Activated T-helper 1 cell treated with anti-CD3 and anti-CD28 coated beads, Interleukin-2, amount 50 U/mL, for 16 hours (primary cell): ENCODE measurements at places on chromosomes 4 and X.

DNA sequence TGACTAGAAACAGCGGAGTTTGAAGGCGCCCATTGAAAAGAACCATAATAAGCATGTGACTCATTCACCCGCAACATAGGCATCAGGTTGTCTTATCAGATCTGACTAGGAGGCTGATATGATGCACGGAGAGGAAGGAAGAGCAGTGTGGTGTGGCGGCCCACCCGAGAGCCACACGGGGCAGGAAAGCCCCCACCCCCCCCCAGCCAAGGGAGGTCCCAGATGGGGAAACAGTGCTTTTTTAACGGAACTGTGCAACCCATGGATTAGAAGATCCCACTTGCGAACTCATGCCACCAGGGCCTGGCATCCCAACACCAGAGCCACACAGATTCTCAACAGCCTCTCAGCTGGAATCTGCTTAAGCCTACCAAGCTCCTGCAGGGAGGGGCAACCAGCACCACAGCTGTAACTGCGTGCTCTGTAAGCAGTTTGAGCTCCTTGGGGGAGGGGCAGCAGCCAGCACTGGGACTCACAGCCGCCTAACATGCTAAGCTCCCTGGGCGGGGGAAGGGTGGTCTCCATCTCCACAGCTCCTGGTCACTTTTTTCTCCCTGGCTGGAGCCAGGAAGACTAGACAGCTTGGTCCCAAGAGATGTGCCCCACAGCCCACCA lies 466.2 kb downstream of the PDGFC start:
- no peak for DNase-seq

GRCh38 chr4:76374798-76375197 lies 46.1 kb downstream of the CCDC158 start:
- DNase-seq, result no peak

- DNase-seq, result no peak
Measured at GRCh38 chr4:142690406-142691163, 155.5 kb downstream of the INPP4B start.

- DNase-seq, result no peak
Measured at GRCh38 chr4:83329521-83330110, 5.0 kb downstream of the HPSE start.

DNA sequence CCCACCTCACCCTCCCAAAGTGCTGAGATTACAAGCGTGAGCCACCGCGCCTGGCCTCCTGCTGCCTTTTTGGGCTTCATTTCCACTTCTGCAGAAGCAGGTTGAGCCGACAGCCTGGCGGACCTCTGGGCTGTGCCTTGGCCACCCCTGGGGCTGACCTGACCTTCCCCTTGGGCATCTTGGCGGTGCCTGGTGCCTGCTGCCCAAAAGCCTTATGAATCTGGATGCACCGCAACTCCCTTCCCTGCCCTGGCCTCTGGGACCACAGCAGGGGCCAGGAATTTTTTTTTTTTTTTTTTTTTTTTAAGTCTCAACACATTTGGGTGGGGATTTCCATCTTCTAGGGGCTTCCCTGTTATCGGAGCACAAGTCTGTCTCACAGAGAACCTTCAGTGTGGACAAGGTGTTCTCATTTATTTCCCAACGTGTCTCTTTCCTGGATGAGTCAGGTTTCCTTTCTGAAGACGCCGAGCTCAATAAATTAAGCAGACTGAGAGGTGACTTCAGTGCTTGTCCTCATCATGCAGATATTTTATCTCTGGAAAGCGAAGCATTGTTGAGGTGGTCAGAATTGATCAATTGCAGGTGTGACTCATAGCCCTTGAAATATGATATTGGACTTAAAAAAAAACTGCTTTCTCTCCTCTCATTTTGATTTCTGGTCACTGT lies 79.7 kb downstream of the SHROOM2 start:
- no peak for DNase-seq

GRCh38 chrX:120781403-120781802 lies 94.3 kb downstream of the CT47B1 start:
- DNase-seq, result no peak

GRCh38 chrX:97850911-97851310 lies 967.2 kb downstream of the RPA4 start:
- DNase-seq, result no peak

DNA sequence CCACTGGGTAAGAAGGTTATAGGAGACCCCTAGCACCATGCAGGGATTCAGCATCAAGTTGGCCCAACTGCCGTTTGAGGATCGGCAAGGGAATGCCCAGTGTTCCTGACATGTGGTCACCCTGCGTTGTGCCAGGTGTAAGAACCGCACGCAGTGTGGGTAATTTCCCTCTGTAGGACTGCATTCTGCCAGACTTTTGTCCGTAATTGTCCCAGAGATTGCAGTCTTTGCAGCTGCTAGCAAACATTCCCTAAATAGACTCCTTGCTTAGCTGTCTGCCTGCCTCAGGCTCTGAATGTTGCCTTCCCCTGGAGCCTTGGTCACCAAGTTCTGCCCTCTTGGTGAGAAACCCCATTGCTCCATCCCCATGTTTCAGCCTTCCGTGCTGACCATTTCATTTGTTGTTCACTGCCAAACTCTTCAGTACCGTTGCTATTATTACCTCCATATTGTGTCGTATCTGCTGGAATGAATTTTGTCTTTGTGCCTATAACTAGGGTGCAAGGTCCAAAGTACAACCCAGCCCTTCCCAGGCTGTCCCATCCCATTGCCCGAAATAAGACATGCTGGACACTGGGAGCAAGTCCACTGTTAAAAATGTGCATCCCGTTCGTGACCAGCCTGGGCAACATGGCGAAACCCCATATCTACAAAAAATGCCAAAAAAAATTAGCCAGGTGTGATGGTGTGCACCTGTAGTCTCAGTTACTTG lies 53.8 kb upstream of the USP9X start:
- DNase-seq, result no peak

DNA sequence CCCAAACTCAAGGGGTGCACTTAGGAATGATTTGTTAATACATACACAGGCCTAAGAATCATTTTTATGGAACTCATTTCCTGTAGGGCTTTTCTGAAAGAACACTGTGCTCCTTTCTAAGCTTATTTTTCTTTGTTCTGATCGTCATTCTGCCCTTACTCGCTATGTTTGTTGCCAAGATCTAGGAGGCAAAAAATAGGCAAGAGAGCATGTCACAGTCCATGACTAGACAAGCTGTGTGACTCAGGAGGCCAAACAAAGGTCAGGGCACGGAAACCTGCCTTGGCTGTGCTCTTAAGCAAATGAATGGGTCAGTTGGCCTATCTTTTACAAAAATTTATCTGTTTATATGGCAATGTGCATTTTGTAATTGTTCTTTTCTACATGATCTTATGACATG lies 42.5 kb upstream of the C1GALT1C1 start:
- no peak for DNase-seq

GRCh38 chr4:168421671-168422070 lies 58.6 kb downstream of the DDX60L start:
- DNase-seq, result no peak

- DNase-seq, result no peak
Measured at GRCh38 chr4:27148211-27148895, 287.7 kb downstream of the STIM2 start.

- DNase-seq, result no peak
Measured at GRCh38 chr4:1753697-1754311, 32.5 kb downstream of the TACC3 start.

DNA sequence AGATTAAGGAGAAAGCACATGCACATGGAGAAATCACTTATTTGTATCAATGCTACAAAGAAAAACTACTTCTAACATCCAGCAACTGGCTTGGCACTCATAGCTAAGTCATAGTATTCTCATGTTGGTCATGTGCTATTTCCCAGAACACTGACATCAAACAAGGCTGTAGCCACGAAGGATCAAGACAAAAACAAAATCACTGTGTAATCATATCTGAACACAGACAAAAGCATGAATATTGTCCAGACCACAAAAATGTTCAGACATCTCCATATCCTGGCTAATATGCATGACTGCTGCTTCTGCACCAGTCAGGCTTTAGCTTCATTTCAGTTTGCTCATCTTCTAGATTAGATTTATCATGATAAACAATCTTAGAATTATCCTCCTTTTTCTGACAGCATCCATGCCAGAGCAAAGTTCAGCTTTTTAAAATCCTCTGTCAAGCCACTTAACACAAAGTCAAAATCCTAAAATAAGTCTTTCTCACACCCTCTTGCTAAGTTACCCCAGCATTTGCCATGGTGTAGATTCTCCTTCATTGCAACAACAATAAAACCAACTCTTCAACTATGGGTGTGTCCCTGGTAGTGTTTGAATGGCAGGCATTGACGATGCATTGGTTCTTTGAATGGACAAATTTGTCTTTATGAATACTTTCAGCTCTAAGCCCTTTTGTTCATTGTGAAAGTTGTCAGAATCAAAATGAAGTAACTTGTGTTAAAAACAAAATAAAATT lies 39.1 kb upstream of the NPFFR2 start:
- no peak for DNase-seq

DNA sequence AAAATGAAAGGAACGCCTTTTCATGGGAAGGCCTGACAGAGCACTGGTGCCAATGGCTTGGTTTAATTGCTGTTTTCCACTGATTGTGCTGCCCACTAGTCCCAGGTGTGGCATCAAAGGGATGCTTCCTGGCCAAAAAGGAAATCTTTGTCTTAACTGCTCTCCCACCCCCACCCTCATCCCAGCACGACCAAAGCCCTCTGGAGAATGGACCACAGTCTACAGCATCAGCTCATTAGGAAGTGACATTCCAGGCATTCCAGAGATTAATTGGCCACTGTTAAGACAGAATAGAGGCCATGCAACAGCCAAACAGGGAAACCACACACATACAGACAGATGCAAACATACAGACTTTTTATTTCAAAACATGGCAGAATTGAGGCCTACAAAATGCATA lies 143.2 kb downstream of the LHFPL1 start:
- DNase-seq, result no peak

DNA sequence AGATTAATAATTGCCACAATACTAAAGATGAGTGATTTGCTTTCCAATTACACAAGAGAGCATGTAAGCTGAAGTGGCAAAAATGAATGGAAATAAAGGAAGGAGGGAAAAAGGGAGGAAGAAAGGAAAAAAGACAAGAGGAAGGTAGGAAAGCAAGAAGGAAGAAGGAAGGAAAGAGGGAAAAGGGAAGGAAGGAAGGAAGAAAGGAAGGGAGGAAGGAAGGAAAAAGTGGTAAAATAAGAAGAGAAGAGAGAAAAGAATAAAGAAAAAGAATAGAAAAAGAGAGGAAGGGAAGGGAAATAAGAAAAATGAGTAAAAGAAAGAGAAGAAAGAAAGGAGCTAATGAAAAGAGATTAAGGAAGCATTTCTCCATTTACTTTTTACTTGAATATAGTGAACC lies 4.6 kb downstream of the NDST4 start:
- no peak for DNase-seq

DNA sequence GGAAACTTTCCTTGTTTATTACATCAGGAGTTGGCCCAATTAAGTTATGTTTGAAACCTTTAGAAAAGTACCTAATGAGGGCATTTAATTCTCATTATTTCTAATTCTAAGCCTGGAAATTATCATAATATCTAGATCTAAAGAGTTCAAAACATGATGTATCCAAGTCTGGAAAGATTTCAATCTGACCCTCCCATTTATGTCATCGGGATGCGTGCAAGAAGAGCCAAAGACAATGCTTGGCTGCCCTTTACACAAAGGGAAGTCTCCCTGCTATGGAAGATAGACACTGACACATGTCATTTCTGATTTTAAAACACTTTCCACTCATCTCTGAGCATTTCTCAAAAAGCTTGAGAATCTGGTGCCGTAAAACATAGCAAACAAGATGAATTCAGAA lies 222.4 kb downstream of the ANTXR2 start:
- DNase-seq, result no peak

DNA sequence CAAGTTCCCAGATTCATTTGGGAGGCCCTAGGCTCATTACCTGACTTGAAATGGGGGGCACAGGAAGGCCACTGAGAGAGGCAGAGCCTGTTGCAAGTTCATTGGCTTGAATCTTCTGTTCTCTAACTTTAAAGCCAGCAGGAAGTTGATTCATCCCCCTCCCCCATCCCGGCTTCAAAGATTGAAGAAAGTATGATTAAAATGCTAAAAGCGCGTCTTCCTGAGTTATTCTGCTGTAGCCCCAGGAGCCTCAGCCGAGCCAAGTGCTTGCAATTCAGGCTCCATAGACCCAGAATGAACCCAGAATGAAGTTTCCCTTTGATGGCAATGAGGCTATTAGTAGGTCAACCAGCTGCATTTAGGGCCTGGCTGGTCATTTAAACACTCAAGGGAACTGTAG lies 14.7 kb downstream of the CHST7 start:
- no peak for DNase-seq

DNA sequence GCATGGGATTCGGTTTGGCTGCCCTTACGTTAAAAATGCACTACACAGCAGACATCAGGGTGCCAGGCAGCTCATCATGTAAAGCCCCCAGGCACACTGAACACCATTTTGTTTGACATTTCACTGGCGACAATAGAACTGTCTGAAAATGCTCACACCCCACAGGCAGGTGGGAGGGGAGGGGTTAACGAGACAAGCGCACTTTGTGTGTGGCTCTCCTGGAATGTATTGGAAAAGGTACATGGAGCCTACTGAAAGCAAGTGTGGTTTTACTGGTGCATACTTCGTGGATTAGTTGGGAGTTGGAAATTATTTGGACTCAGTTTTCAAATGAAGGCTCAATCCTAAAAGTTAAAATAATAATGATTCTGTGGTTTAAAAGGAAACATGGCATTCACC lies 31.6 kb upstream of the PPARGC1A start:
- no peak for DNase-seq
